Mesothelial cell of epicardium (in vitro differentiated cells): ENCODE measurements at places on chromosomes 6 and 20. TPM values are rescaled to one million over a fixed set of nuclear protein-coding genes. Genes with fewer than 3 reads are reported as not detected.

DNA sequence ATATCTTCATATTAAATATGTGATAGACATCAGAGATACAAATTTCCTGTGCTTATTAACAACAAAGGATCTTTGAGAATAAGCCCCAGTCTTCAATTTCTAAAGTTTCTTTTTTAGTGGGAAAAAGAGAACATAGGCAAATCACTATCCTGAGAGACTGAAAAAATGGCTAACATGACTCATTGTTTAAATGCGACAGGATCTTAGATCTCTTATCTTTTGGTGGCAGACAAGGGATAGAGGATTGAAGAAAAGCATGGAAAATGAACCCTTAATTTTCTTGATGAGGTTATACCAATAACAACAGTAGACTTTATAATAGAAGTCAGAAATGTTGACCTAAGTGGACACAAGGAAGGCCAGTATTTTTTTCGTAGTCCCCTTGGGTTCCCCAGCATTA is 178.6 kb upstream of the MAP3K7 start:
- no peak overlapping the region for H3K27ac ChIP-seq
- H3K4me1 ChIP-seq, result no peaks in the 10 kb centered on the region
- no peaks in the 10 kb centered on the region for H3K36me3 ChIP-seq
- no peak for DNase-seq
- H3K4me3 ChIP-seq, result no peak overlapping the region

The NANP gene
- 6.3 to 6.7 TPM (median 6.5 TPM) in 3 replicates for total RNA-seq

DNA sequence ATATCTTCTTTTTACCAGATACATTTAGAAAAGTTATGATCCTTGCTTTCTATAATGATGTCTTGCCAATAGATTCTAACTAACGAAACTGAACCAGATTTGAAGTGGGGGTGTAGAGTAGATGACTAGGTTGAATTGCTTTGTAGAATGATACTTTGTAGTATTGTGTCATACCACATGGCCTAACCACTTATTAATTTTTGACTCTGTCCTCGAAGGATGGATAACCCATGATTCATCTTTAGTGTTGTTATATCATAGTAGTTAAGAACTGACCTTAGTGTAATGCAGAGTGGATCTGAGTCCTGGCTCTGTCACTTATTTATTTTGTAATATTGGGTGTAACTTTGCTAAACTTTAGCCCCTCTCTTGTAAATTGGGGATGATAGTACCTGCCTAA is 4.5 kb downstream of the PHF3 start:
- no peak overlapping the region for H3K27ac ChIP-seq
- H3K4me1 ChIP-seq, result peaks cover 42% of the 10 kb centered on the region
- no peaks in the 10 kb centered on the region for H3K27me3 ChIP-seq
- no peak overlapping the region for H3K4me3 ChIP-seq
- no peaks in the 10 kb centered on the region for H3K36me3 ChIP-seq
- no peak for DNase-seq

The IL17A gene
- not detected in 3 replicates for total RNA-seq

GRCh38 chr6:43170417-43170930 is 595 bp upstream of the SRF start:
- peaks cover 31% of the 10 kb centered on the region for H3K4me1 ChIP-seq
- DNase-seq, result no peak
- H3K36me3 ChIP-seq, result no peaks in the 10 kb centered on the region
- H3K4me3 ChIP-seq, result peak overlapping the region; percentile 81

DNA sequence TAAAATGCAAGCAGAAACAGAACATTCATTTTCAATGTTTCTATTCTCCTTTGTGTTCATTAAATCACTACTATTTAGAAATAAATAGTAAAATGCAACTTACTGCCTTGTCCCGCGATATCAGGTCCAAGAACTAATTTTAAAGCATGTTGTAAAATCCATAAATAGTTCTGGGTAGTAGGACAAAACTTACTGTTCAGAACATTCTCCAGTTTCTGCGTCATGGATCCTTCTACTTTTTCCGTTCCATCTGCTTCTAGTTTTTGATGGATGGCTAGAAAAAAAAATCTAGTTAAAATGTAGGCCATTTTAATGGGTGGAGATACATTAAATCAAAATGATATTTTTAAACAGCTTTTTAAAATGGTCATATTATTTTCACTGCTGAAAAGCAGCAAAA is 47.0 kb downstream of the HUS1B start:
- H3K27me3 ChIP-seq, result no peaks in the 10 kb centered on the region
- no peak for DNase-seq
- peaks cover 11% of the 10 kb centered on the region for H3K36me3 ChIP-seq
- H3K4me3 ChIP-seq, result no peak overlapping the region

The CCN5 gene
- not detected in 3 replicates for total RNA-seq

GRCh38 chr6:21986703-21987102 is 310.1 kb downstream of the PRL start:
- peak overlapping the region; percentile 97 for H3K27ac ChIP-seq
- H3K36me3 ChIP-seq, result peaks cover 15% of the 10 kb centered on the region
- H3K4me1 ChIP-seq, result peaks cover 69% of the 10 kb centered on the region
- no peak for DNase-seq
- no peaks in the 10 kb centered on the region for H3K27me3 ChIP-seq

The PHACTR1 gene
- 0.76 to 2.0 TPM (median 1.4 TPM) in 3 replicates for total RNA-seq

DNA sequence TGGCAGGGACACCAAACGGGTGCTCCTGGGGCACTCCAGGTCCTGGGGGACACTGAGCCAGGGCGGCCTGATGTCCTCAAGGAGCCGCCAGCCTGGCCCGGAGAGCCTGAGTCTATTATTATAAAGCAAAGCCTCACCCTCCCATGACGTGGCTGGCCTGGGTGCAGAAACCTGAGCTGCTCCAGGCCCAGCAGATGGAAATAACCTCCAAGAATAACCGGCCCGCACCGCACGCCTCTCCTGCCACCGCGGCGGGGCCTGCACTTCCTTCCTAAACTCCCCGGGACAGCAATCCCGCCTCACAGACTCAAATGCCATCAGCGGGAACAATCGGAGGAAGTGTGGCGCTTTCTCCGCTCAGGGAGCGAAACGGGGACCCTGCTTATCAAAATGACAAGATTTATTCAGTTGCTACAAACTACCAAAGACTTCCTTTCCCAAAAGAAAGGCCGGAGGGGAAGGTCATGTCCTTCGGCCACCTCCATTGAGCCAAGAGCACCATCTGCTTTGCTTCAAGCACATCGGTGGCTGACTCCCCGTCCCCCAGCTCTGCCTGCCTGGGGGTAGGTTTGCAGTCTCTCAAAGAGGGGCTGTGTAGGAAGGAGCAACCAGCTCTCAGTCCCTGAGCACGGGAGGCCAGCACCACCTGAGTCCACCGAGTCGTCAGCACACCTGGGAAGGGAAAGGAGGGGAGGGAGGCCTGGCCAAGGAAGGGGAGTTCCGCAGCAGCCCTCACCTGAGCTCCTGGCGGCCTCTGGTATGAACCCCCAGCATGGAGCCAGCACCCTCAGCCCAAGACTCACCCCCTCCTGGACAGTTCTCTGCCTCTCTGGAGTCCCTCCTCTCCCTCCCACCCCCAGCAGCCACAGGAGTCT is 78.6 kb upstream of the QKI start:
- no peak overlapping the region for H3K27ac ChIP-seq
- no peak overlapping the region for H3K4me3 ChIP-seq
- H3K4me1 ChIP-seq, result peaks cover 2% of the 10 kb centered on the region

DNA sequence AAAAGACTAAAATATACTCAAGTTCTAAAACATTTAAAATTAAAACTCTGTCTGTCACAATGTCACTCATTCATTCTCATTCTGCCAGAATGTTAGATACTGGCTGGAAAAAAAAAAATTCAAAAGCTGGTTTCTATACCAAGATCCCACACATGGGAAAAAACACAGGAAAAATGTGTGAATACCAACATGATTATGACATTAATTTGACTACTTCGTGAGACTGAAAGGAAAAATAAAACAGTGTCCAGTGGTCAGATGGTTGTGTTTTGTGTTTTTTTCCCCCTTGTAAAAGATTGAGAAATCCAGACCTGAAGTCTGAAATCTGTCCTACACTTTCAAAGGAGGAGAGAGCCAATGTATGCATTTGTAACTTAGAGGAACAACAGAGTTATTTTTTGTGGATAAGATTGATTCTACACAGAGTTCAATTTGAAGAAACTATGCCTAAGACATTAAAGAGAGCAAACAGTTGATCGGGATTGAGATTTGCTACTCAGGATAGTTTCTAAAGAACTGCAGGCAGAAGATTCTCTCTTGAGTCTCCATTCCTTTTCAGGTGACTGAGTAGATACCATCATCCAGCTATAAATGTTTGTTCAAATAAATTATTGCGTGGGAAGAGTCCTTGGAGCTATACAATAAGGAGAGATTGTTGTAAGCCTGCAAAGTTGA is 39.2 kb upstream of the TXLNB start:
- H3K27ac ChIP-seq, result peak overlapping the region; percentile 33
- H3K36me3 ChIP-seq, result no peaks in the 10 kb centered on the region
- H3K27me3 ChIP-seq, result no peaks in the 10 kb centered on the region
- peaks cover 34% of the 10 kb centered on the region for H3K4me1 ChIP-seq
- no peak for DNase-seq
